Nucleus accumbens (tissue), 56 donors: ENCODE measurements at places on chromosomes 7 and 10.

- no peak for DNase-seq
Observed at GRCh38 chr7:12350971-12351370, 52.7 kb downstream of the VWDE start.

DNA sequence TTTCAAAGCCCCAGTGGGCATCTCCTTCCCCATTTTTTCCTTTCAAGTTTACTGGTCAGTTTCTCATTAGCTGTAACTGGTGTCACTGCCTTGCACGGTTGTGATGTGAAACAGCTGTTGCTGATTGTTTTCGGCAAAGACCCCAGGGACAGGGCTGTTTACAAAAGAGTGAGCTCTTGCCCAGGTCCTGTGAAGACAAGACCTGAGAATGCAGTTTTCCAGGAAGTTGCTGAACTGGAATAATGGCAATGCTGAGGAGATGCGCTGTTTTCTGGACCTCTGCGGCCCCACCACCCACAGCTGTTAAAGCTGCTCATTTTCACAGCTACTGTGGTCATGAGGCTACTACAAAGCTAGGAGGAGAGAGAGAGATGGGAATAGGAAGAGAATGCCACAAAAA lies 116.6 kb upstream of the RSU1 start:
- no peak for DNase-seq

DNA sequence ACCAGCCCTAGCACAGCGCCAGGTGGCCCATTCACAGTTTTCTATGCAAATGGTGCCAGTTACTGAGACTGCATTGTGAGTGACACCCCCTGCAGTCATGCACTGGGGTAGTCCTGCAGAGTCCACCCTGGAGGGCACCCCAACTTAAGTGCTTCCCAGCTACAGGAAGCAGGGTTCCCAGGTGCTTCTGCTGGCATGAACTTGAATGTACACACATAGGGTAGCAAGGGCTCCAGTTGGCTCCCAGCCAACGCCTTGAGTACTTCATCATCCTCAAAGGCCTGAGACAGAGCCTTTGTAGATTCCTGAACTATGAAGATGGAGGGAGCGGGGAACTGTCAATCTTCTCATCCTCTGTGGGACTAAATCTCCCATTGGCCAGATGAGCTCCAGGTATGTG lies 11.5 kb upstream of the NPFFR1 start:
- DNase-seq: no peak

DNA sequence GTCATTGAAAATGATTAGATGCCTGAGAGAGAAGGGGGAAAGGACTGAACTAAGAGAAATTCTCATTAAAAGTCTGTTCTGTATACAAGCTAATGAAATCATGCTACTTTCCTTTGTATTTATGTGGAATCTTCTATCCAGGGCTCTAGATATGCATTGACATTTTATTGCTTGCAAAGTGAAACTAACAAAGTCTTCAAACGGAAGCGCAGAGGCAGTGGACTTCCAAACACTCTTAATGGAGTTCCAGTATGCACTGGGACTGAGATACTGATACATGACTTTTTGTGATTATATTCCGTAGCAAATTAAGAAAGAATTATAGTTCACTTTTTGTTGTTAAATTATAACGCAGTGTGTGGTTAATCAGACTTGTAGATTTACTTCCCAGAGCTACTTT lies 166.8 kb upstream of the TBX20 start:
- no peak for DNase-seq

GRCh38 chr10:132910901-132911785 lies 31.2 kb downstream of the CFAP46 start:
- DNase-seq: no peak

DNA sequence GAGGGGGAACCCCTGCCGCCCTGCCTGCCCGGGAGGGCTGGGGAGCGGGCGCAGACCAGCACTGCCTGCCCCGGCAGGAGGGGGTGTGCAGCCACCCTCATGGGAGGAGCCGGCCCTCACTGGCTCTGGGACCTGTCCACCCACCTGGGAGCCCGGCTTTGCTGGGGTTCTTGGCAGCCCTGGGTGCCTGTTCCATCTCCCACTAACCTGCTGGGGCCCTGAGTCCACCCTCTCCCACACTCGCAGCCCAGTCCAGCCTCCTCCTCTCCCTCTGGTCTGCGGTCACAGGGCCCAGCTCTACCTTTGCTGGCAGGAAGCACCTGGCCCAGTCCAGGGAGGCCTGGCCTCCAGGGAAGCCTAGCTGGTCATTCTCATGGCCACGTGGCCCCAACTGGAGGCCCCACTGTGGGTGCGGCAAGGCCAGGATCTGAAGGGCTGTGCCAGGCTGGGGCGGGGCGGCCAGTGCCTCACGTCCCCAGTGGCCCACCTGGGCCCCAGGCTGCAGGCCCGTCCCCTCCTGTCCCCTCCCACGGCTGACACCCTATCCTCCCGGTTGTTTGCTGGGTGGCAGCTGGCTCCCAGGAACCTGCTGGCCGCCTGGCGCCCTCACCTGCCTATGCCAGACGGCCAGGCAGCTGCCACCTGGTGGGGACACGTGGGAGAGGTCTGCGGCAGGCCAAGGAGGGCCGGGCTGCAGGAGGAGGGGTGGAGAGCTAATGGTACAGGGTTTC lies at the start of gene TMEM184A:
Gene TMEM184A (minus strand): TSS at position 393 of the 731 bp plus-strand sequence. CDS start 721 bp downstream, outside the sequence.
- DNase-seq: no peak

DNA sequence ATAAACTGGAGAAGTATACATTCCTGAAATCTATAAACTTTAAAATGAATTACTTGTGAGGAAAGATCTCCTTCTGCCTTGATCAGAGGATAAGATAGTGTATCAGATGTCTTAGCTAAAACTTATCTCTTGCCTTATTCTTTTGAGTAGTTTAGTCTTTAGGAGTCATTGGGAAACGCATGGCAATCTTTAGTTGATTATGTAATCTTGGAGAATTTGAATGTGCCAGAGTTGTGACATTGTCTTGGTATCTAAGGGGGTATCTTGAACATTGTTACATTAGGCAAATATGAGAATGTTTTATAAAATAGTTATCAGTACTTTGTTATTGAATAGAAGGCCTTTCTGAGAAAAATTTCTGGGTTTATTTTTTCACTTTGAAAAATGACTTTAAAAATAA lies 61.6 kb upstream of the ADRA2A start:
- no peak for DNase-seq

GRCh38 chr7:46811529-46811928 lies 770.4 kb downstream of the TNS3 start:
- DNase-seq: no peak

GRCh38 chr10:79447911-79448731 lies 2.7 kb upstream of the ZCCHC24 start:
- no peak for DNase-seq

- DNase-seq: no peak
Observed at GRCh38 chr10:12358863-12359564, 9.7 kb downstream of the CAMK1D start.
